ENCODE measurements at places on chromosomes 7 and 10.

DNA sequence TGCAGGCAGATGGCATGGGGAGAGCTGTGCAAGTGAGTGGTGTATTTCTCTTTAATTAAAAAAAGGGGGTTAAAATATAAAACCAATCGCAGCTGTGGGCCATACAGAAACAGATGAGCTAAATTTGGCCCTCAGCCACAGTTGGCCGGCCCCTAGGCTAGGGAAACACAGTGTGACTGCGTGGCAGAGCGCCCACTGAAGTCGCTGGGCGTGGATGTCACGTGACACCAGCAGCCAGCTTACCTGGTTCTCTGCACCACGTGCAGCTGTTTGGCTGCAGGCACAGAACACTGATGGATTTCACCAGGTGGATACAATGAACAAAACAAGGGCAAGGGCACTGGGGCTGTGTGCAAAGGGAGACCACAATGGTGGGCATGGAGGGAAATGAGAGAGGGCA, 119.3 kb upstream of the ZNF746 start:
- DNase-seq, result no peak

DNA sequence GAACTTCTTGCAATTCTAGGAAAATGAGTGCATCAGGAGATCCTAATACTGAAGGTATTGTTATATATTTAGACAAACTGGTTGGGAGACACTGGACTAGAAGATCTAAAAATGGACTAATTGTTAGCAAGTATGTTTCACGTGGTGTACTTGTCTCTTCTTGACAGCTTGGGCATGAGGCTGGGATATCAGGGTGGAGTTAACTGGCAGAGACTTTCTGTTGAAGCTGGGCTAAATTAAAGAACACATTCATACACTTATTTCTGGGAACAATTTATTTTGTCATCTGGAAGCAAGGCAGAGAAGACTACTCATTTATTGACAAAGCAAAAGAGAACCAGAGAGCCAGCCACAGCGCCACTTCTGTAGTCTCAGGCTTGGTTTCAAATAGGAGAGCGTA, 25.9 kb downstream of the TYW1 start:
- no peak for DNase-seq

GRCh38 chr7:151814400-151815009, 62.4 kb downstream of the PRKAG2 start:
- DNase-seq, result no peak

GRCh38 chr7:44912775-44913347, 27.5 kb upstream of the PURB start:
- no peak for DNase-seq

DNA sequence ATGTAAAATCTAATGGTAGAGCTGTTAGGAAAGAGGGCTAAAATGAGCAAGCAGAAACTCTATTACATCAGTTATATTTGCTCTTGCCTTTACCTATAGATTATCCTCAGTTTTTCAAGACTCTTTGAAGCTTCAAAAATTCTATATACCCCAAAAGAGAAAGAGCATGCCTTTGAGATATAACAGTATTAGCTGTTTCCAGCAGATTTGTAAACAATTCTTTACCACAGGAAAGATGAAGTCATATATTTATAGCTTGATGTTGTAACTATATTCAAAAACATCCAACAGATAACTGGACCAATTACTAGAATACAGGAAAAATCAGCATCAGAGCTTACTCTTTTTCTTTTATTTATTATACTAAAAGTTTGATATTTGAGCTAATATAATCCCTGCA, 416.2 kb upstream of the TPK1 start:
- no peak for DNase-seq

DNA sequence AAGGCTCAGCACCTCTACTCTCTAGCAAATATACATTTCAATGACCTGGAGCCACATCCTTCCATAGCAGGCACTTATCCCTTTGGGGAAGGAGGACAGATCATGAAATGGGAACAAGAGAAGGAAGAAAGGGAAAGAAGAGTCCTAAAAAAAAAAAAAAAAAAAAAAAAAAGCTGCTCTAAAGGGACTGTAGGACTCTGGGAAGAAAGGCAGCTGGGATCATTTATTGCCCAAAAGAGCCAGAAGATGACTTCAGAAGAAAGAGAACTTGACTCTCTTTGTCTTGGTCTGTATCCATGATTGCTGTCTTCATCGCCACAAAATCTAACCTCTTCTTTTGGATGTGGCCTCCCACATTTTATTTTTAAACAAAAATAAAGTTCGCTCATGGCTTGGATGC, 203.6 kb upstream of the CELF2 start:
- DNase-seq, result no peak

GRCh38 chr10:74118804-74119203, 31.8 kb downstream of the AP3M1 start:
- DNase-seq, result no peak

DNA sequence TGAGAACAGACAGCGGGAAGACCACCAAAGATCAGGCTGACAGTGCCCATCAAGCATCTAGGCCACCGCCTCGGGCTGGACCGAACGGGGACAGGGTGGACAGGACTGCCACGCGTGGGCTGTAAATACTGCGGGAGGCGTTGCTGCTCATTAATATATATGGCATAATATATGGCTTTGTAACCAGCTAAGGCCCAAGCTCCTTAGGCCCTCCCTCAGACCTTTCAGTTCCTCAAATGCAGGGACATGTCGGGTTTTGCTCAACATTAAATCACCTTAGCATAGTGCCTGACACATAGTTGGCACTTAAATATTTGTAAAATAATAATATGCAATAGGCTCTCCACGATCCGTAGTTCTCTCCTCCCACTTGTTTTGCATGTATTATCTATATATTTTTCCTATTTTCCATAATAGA, 402 bp upstream of the TMEM168 start:
- no peak for DNase-seq

- DNase-seq, result no peak
Observed at GRCh38 chr10:90935581-90936275, 14.8 kb upstream of the ANKRD1 start.

DNA sequence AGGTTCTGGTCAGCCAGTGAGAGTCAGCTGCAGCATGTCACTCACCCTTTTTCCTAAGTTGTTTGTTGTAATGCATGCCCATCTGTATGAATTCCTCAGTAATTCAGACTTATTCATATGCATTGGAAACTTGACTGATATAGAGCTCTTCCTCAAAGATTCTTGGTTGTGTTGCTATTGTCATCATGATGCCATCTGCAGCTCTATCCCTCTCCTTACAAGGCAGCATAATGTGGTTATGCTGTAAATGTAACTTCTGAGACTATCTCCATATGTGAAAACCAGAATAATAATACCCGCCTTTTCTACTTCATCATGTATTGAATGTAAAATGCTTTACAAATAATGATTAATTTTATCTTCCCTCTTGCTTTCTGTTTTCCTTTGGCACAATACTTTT, 252.6 kb upstream of the MTPN start:
- DNase-seq, result no peak

- peak; percentile 49 for DNase-seq
Observed at GRCh38 chr7:1176891-1177373, 16.9 kb upstream of the ZFAND2A start.

- DNase-seq, result no peak
Observed at GRCh38 chr10:46223626-46224413, 63.0 kb upstream of the ANTXRL start.

- no peak for DNase-seq
Observed at GRCh38 chr7:97089771-97090170, 27.7 kb upstream of the SDHAF3 start.

GRCh38 chr7:157235357-157236333, 96.9 kb downstream of the UBE3C start:
- no peak for DNase-seq

DNA sequence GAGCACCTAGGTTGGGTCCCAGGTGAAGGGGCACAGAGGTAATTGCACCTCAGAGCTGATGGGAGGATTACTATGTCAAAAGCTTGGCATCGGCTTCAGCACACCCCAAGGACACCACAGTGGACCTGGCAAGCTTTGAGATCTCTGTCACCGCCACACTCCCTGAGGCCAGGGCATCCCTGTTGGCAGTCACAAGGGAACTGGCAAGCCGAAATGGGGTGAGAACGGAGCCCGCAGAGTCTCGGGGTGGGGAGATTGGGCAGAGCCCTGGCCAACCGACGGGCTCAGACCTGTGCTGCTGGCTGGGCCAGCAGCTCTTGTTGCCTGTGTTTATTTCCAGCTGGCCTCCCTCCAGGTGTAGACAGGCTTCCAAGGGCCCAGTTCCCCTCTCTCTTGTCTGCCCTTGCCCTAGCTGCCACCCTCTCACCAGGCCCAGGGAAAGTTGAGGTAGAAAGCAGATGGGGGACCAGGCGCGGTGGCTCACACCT, 2.5 kb downstream of the HSPB1 start:
- no peak for DNase-seq

GRCh38 chr10:74293686-74294371, 142.8 kb downstream of the ADK start:
- DNase-seq, result no peak

- DNase-seq, result no peak
Observed at GRCh38 chr10:31253237-31253636, 65.8 kb upstream of the ZEB1 start.
